ENCODE measurements at places on chromosomes 3 and 15. TPM values are rescaled to one million over a fixed set of nuclear protein-coding genes. Genes with fewer than 3 reads are reported as not detected.

The CLRN1 gene
- not detected for total RNA-seq

The TGM4 gene
- total RNA-seq: not detected

The ZCWPW2 gene
- total RNA-seq: 0.81 TPM

The GAP43 gene
- 11.7 TPM for total RNA-seq

The ZBTB38 gene
- 27.0 TPM for total RNA-seq

The SNX22 gene
- total RNA-seq: 7.3 TPM

The TMIE gene
- total RNA-seq: 0.53 TPM

The NLGN1 gene
- 5.7 TPM for total RNA-seq

The AADACL2 gene
- total RNA-seq: not detected

DNA sequence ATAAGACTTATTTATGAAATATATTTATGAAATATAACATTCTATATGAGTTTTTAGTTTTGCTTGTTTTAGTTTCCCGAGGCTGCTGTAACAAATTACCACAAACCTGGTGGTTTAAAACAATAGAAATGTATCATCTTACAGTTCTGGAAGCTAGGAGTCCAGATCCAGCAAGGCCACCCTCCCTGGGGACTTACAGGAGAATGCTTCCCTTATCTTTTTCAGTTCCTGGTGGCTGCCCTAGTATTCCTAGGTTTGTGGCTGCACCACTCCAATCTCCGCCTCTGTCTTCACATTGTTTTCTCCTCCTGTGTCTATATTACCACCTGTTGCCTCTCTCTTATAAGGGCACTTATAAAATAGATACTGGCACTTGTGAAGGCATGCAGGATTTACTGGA is 877.8 kb downstream of the TUSC7 start:
- no peak for DNase-seq
- H3K36me3 ChIP-seq: no peaks in the 10 kb centered on the region
- no peak overlapping the region for H3K27ac ChIP-seq
- peaks cover 24% of the 10 kb centered on the region for H3K4me1 ChIP-seq
- H3K4me3 ChIP-seq: no peak overlapping the region
- H3K27me3 ChIP-seq: no peaks in the 10 kb centered on the region

- no peak overlapping the region for H3K27ac ChIP-seq
- peaks cover 3% of the 10 kb centered on the region for H3K27me3 ChIP-seq
- no peaks in the 10 kb centered on the region for H3K4me1 ChIP-seq
- H3K4me3 ChIP-seq: no peak overlapping the region
- no peaks in the 10 kb centered on the region for H3K36me3 ChIP-seq
Observed at GRCh38 chr3:36197151-36197550, 183.2 kb upstream of the STAC start.

- no peak overlapping the region for H3K4me3 ChIP-seq
- H3K27ac ChIP-seq: no peak overlapping the region
- no peaks in the 10 kb centered on the region for H3K36me3 ChIP-seq
- DNase-seq: no peak
- H3K4me1 ChIP-seq: peaks cover 3% of the 10 kb centered on the region
Observed at GRCh38 chr3:52311576-52312119, 4.5 kb upstream of the DNAH1 start.

- no peaks in the 10 kb centered on the region for H3K27me3 ChIP-seq
- DNase-seq: no peak
- no peaks in the 10 kb centered on the region for H3K36me3 ChIP-seq
- no peak overlapping the region for H3K27ac ChIP-seq
Observed at GRCh38 chr3:103210583-103210982, 775.8 kb downstream of the ZPLD1 start.

GRCh38 chr15:49815950-49816349 is 195.1 kb downstream of the DTWD1 start:
- no peak overlapping the region for H3K27ac ChIP-seq
- H3K4me3 ChIP-seq: no peak overlapping the region
- H3K4me1 ChIP-seq: no peaks in the 10 kb centered on the region
- DNase-seq: no peak
- no peaks in the 10 kb centered on the region for H3K36me3 ChIP-seq

GRCh38 chr3:119643528-119643927 is 16.9 kb downstream of the POPDC2 start:
- no peaks in the 10 kb centered on the region for H3K4me1 ChIP-seq
- H3K27me3 ChIP-seq: no peaks in the 10 kb centered on the region
- no peak for DNase-seq
- no peak overlapping the region for H3K4me3 ChIP-seq
- peaks cover 7% of the 10 kb centered on the region for H3K36me3 ChIP-seq

- peaks cover 9% of the 10 kb centered on the region for H3K4me1 ChIP-seq
- H3K4me3 ChIP-seq: no peak overlapping the region
- DNase-seq: no peak
- H3K36me3 ChIP-seq: peaks cover 1% of the 10 kb centered on the region
Observed at GRCh38 chr3:71551311-71551919, 32.1 kb downstream of the FOXP1 start.

DNA sequence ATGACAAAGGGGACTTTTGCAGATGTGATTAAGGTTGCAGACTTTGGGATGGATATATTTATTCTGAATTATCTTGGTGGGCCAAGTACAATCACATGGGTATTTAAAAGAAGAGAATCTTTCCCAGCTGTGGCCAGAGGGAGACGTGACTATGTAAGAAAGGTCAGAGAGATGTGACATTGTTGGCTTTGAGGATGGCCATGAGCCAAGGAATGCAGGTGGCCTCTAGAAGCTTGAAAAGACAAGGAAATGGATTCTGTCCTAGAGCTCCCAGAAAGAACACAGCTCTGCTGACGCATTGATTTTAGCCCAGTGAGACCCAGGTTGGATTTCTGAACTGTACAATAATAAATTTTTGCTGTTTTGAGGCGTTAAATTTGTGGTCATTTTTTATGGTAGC is 616.0 kb upstream of the TBL1XR1 start:
- no peaks in the 10 kb centered on the region for H3K27me3 ChIP-seq
- peaks cover 3% of the 10 kb centered on the region for H3K4me1 ChIP-seq
- H3K27ac ChIP-seq: no peak overlapping the region

DNA sequence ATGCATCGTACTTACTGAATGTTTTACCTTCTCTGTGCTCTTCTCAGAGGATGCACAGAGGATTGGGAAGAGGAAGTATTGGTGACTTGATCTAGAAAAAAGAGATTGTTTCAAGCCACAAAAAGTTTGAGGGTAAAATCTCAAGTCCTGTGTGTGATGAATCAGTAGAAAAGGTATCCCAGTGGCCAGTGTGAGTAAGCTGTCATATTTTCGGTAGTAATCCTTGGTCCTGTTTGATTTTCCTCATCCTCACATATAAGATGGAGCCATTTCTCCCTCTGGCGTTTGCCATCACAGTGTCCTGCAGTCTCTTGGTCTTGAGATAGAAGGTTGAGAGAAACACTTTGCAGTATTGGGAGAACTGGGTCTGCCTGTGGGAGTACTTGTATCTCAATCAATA is 166.8 kb downstream of the LPP start:
- H3K4me1 ChIP-seq: no peaks in the 10 kb centered on the region
- H3K36me3 ChIP-seq: peaks cover 4% of the 10 kb centered on the region
- no peak for DNase-seq
- H3K27ac ChIP-seq: no peak overlapping the region
- H3K27me3 ChIP-seq: no peaks in the 10 kb centered on the region
